ENCODE measurements at places on chromosomes 16 and 17.

- no peak for DNase-seq
Measured at GRCh38 chr17:65638221-65638975, 77.0 kb upstream of the AXIN2 start.

- DNase-seq = no peak
Measured at GRCh38 chr16:104928-105327, 26.9 kb downstream of the MPG start.

DNA sequence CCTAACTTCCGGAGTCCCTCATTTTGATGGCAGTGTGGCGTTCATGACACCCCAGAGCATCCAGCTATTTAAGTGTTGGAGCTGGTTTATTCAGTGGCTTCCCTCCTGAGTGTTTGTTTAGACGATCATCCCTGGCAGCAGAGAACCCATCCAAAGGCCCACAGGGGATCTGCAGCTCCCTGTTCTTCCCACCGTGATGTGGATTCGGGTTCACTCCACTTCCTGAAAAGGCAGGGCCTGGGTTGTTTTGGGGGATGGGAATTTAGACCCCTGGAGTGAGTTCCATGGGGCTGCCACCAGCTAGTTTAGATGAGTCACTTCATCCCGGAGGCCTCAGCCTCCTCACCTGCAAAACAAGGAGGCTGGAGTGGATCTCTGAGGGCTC, 2.3 kb downstream of the KSR1 start:
- no peak for DNase-seq

DNA sequence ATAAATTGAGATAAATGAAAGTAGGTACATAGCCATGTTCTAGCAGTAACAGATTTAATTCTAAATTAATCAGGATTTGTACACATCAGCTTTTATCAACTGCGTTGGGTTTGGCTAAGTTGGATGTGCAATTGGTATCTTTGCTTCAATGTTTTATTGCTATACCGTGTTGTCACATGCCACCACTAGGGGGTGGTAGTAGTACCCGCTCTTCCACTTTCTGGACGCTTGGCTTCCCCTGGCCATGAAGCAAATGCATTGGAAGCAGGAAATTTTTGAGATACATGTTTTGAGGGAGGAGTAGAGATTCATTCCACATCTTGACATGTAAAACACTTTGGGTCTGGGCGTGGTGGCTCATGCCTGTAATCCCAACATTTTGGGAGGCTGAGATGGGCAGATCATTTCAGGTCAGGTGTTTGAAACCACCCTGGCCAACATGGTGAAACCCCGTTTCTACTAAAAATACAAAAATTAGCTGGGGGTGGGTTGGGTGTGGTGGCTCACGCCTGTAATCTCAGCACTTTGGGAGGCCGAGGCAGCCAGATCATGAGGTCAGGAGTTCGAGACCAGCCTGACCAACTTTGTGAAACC, 58.6 kb downstream of the EMP2 start:
- peak; percentile 70 for DNase-seq

DNA sequence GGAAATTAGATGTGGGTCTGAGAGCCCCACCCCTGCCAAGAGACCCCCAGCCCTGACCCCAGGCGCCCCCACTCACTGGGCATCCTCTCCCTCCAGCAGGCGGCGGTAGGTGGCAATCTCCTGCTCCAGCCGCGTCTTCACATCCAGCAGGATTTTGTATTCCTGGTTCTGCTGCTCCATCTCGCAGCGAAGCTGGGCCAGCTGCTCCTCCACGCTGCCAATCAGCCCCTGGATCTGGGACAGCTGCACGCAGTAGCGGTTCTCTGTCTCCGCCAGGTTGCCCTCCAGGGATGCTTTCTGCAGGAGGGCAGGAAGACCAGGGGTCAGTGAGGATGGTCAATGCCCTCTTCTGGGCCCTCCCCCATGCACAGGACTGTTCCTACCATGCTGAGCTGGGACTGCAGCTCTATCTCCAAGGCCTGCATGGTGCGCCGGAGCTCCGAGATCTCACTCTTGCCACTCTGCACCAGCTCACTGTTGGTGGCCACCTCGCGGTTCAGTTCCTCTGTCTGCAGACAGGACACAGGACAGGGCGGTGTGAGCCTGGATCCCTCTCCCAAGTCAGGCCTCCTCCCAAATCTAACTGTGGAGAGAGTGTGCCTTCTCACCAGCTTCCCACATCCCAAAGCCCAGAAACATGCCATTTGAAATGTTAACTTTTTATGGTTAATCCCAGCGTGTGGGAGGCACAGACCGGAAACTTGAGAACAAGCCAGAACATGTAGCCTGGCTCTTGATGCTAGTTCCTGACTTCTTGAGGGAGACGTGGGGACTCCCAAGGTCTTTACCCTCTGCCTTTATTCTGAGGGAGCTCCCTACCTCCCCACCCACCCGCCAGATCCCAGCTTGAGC, 3.6 kb downstream of the KRT17 start:
- DNase-seq = peak; percentile 37

DNA sequence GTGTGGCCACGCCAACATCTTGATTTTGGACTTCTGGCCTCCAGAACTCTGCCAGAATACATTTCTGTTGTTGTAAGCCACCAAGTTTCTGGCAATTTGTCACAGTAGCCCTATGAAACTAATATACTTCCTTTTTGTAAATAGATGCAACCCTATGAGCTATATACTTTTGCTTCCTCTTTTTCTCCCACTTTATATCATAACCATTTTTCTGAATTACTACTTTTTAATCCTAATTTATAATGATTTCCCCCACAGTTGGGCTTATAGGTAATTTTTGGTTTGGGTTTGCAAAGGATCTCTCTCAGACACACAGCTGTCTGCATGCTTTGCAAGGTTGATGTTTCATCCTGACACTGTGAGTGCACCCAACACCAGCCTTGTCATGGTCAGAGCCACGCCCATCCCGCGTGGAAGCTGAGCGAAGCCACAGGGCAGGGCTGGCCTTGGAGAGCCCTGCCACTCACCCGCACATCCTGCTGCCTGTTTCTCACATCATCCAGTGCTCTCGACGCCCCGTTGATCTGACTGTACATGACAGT, 5.8 kb downstream of the TRIM25 start:
- DNase-seq = no peak

DNA sequence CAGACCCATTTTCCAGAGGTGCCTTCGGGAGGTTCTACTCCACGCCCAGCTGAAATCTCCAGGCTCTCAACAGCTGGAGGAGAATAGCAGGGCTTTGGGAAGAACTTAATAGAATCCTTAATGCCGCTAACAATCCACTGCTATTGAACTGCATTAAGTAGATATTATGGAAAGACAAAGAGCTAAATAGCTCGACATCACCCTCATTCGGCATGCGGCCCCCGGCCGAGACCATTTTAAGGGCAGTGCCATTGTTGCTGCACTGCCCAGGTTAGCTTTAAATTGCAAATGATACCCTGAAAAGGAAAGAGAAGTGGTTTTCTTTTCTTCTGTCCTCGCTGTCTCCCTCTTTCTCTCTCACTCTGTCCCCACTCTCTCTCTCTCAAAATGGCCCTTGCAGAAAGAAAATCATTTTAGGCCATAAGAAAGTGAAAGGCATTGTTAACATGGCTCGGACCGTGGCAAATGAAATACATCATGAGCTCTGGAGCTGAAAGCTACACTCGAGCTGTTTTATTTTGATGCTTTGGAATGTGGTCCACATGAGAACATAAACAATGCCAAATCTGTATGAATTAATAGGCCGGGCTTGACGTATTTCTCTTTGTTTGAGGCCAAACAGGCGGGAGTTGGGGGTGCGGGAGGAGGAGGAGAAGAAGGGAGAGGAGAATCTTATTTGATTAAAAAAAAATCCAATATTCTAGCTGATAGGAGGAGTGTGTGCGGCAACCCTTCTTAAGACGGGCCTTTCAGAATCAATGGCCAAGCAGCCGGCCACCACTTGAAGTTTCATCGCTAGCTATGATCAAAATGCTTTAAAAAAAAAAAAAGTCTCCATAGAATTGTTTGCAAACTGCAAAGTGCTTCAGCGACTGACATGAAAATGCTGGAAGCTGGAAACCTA, 298.8 kb upstream of the IRX3 start:
- no peak for DNase-seq

- peak; percentile 21 for DNase-seq
Measured at GRCh38 chr17:72219137-72219823, 98.5 kb downstream of the SOX9 start.

GRCh38 chr17:82236142-82236971, 7.5 kb downstream of the SLC16A3 start:
- DNase-seq = peak; percentile 86

GRCh38 chr17:38320482-38320881, 23.3 kb downstream of the GPR179 start:
- DNase-seq = no peak

GRCh38 chr16:65731833-65732232, 610.0 kb upstream of the CDH11 start:
- no peak for DNase-seq

- DNase-seq = no peak
Measured at GRCh38 chr16:85133290-85133599, 21.0 kb upstream of the CIBAR2 start.

DNA sequence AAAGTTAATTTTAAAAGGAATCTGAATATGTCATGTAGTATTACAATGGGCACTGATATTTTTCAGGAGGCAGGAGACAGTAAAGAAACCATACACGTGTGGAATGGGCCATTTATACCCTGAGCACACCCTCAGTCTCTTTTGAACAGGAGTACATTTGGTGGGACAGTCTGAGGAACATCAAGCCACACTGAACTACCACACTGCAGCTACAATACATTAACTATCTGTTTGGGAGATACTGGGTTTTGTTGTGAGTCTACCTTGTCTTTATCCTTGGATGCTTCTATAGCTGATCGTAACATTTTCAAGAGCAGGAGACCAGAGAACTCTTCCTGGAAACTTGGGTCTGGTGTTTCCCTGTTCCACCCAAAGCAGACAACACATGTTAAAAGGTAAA, 31.7 kb downstream of the HEATR6 start:
- no peak for DNase-seq

GRCh38 chr16:727291-727977, 528 bp downstream of the HAGHL start:
- DNase-seq = peak; percentile 37

- DNase-seq = no peak
Measured at GRCh38 chr16:31367853-31368252, 12.9 kb downstream of the ITGAX start.

DNA sequence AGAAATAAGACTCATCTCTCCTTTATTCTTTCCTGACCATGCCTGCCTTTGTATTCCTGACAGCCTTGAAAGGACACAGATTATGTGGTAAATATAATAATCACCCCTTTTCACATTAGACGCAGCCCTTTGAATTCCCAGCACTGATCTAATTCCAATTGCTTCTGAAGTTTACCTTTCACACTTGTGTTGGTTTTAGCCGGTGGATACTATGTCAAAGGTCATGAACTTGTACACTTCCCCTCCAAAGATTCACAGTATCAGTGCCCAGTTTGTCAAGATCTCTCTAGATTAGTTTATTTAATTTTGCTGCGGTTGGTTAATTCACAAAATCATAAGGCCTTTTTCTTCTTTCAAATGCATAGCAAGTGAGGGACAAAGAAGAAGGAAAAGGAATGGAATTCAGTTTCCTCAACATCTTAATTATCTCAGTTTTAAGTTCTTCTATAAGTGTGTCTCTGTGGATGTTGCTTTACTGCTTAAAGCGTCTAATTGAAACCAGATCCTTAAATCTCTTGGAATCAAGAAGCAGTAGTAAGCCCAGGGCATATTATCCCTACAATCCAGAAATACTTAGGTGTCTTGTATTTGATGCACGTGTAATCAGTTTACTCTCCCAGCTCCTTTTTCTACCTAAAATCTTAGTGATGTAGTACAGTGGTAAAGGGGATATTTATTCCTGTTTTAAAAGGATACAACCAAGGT, 174.3 kb upstream of the TBX2 start:
- DNase-seq = no peak

- peak; percentile 79 for DNase-seq
Measured at GRCh38 chr17:43905985-43906852, 1.1 kb downstream of the MPP2 start.

DNA sequence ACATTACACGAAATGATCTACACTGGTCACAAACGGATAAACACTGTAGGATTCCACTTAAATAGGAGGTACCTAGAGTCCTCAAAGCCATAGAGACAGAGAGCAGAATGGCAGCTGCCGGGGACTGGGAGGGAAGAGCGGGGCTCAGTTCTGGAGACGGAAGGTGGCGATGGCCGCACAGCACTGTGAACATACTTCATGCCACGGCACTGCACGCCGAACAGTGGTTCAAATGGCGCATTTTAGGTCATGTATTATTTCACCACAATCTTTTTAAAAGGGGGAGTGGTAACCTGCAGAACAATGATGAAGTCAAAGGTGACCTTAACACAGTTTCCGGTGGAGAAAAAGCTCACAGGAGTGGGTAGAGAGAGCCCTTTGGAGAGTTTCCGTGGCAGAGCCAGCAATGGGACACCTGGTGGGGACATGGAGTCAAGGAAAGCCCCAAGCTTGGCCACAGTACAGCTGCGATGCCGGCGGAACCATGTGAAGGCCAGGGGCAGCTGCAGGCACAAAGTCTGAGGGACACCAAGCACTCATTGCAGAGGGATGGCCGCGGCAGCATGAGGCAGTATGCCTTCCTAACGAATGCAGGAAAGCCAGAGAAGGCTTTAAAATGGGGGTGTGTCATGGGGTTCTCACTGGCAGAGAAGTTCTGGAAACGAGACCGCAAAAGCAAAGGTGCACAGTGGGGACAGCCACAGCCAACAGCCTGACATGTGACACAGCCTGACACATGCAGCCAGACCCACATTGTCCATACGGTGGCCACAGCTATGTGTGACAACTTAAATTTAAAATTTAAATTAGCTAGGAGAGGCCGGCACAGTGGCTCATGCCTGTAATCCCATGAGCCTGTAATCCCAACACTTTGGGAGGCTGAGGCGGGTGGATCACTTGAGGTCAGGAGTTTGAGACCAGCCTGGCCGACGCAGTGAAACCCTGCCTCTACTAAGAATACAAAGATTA, 7.3 kb downstream of the FLCN start:
- DNase-seq = no peak

DNA sequence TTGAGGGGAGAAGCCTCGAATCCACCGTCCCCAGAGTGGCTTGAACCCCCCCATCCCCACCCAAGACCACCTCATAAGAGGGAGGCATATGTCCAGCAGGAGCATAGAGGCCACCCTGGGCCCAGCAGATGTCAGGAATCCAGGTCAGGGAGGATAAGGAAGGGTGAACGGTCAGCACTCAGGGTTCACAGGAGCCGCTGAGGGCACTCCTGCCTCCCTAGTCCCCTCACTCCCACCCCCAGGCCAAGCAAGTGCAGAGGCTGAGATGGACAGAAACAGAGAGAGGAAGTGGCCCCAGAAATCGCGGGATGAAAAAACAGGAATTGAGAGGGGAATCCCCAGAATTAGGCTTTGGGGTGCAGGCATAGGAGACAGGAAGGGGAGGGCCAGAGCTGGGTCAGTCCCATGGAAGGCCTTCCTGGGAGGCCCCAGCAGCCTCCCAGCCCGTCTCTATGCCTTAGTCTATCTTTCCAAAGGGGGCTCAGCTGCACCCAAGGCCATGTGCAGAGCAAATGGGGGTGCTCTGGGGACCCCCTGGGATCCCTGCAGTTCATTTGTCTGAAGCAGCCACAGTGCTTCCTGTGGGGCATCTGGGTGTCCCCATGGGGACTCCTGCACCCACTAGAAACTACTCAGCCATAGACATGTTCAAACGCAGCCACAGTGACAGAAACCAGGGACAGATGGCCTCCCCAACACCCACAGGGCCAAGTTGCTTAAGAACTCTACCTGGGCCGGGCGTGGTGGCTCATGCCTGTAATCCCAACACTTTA, 1.7 kb downstream of the CMTM3 start:
- DNase-seq = no peak

- peak; percentile 44 for DNase-seq
Measured at GRCh38 chr17:7479213-7480088, at the start of gene ZBTB4. ZBTB4 (minus strand) TSS chr17:7479631; CDS start chr17:7466801, 12,830 bp downstream.

- DNase-seq = no peak
Measured at GRCh38 chr17:6159541-6160231, 89.5 kb downstream of the WSCD1 start.

GRCh38 chr16:5430598-5430997, 333.0 kb upstream of the EEF2KMT start:
- DNase-seq = no peak

All from BE2C (cell line).